ENCODE measurements at places on chromosomes 12 and 14.
A peak's percentile ranks its signal among the peaks of the same experiment; 100 is the strongest.

DNA sequence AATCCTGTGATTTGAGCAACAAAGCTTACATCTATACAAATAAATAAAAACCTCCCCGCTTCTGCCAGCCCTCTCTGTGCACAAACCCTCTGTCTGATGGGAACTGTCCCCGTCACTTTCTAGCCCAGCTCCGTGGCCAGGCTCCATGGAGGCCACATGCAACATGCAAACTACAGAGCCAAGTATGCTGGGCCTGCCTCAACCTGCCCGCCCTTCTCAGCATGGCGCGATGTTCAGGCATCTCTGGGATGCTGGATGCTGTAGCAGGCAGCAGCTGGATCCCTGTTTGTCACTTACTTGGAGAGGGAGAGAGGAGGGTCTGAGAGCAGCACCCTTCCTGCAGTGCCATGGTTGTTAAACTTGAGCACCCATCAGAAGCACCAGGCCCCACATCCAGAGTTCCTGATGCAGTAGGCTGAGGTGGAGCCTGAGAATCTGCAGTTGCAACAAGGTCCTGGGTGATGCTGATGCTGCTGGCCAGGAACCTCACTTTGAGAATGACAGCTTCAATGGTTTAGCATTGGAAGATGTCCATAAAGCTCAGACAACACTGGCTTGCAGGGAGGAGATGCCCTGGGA, 32.4 kb downstream of the CLMN start:
- no peak for DNase-seq

GRCh38 chr14:92651758-92652406, 96.5 kb downstream of the LGMN start:
- DNase-seq, result no peak

DNA sequence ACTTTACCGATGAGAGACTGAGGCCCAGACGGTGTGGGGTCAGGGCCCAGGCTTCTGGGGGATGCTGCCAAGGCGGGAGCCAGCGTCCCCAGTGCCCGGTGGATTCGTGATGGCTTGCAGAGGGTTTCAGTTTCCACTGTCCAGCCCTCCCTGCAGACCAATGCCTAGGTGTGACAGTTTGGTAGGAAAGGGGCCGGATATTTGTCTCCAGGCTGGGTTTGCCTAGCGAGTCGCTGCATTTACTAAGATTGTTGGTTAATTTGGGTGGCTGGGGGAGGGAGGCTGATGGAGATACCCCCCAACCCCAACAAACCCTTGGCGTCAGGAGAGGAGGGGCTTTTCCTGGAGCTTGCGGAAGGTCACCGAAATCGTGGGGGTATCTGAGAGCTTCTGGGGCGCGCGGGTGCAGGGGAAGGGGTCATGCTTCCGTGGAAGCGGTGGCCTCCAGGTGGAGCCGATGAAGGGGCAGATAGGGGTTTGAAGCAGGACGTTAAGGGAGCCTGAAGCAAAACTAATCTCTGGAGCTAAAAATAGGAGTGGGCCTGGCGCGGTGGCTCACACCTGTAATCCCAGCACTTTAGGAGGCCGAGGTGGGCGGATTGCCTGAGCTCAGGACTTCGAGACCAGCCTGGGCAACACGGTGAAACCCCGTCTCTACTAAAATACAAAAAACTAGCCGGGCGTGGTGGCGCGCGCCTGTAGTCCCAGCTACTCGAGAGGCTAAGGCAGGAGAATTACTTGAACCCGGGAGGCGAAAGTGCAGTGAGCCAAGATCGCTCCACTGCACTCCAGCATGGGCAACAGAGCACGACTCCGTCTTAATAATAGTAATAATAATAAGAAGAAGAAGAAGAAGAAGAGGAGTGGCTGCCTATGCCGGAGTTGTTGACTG, 1.1 kb upstream of the CDC42BPB start:
- no peak for DNase-seq

DNA sequence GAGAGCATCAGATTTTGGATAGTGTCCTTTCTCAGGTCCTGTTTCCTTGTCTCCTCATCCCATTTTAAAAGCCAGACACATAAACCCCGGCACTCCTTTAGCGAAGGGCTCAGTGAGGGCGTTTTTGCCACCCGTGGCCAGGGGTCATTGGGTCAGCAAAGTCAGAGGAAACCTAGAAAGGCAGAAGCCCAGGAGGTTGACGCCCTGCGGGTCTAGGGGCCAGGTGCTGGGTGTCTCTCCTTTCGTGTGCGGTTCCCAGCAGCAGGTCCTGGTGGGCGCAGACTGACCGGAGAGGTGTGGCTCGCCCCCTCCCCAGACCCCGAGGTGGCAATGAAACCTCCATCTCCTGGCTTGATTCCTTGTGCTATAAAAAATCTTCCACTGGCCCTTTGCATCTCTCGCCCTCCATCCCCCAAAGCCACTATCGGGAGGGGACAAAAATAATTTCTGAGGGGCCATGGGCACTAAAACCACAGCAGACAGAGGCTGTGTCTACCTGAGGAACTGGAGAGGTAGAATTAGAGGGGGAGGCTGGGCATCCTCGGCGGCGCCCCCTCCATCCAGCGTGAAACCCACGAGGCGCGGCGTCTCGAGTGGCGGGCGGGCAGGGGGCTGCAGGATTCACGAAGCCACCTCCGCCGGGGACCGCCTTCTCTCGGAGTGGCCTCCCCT, 858 bp upstream of the FRMD6 start:
- DNase-seq, result peak; percentile 43

GRCh38 chr14:103314496-103315277, 19.4 kb upstream of the EIF5 start:
- DNase-seq, result no peak

Data from cardiac fibroblast (primary cell).